ENCODE measurements at places on chromosomes 4 and X.

GRCh38 chrX:40922307-40922706, 162.9 kb upstream of the USP9X start:
- peak; percentile 74 for DNase-seq

- no peak for DNase-seq
These were observed 999 bp downstream of the NAP1L5 start for GRCh38 chr4:88696630-88697029.

DNA sequence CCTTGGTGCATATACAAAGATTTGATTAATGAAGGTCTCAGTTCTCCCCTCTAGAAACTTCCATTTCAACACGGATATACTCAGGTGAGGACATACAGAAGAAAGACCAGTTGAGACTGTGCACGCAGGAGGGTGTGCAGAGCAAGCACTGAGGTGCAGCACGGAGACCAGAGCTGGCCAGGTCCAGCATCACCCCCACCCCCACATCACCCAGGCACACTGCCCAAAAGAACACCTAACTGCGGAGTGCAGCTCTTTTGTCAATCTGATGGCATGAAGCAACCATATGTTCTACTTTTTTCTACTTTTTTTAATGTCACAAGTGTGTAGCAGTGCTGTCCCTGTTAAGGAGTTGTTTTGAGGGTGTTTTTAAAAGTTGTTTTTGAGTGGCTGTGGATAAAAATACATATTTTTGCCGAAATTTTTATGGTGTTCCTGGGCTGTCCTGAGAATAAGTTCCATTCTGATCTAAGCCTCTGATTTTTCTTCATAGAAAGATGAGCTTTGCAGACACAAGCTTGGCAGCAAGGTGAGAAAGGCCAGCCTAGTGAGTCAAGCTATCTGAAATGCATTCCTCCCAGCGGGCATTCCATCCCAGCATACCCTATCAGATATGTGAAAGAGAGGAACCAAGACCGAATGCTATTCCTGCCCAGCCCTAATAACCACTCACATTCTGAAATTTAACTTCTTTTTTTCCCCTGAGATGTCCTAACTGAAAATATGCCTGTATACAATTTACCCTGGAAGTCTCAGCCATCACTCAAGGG, 173.7 kb downstream of the PTTG2 start:
- DNase-seq = no peak

GRCh38 chr4:8364141-8364540, 76.4 kb downstream of the ACOX3 start:
- DNase-seq = no peak

DNA sequence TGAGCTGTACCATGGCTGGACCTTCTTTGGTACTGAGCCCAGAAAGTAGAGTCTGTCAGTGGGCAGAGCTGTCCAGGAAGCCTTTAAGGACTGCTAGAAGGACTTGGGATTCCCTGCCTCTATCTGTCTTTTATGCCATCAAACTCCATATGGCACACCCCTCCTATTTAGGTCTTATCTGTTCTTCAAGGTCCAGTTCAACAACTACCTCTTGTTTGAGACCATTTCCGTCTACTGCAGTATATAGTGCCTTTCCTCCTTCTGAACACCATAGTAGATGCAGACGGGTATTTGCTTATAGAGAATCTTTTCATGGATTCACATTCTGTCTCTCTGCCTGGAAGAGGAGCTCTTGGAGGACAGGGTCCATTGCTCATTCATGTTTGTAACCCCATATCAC, 146.1 kb upstream of the IL1RAPL2 start:
- DNase-seq = no peak

- DNase-seq = no peak
These were observed 242.9 kb upstream of the ANKRD50 start for GRCh38 chr4:124955476-124955875.

DNA sequence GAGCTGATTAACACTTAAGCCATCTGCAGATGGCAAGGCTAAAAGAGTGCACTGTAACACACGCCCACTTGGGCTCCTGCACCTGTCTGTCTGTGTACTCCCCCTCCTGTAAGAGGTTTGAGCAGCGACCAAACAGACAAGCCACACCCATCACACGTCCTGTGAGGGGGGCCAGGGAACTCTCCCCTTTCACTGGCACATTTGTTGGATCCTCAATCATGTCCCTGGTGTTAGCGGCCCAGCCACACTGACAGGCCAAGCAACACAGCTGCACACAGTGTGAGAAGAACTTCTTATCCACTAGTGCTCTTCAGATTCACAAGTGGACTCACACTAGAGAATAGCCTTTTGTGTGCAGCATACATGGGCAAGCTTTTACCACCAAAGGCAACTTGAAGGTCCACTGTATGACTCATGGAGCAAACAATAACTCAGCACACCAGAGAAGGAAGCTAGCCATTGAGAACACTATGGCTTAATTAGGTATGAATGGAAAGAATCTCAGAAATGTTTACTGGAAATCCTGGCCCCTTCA, 29.1 kb upstream of the UTP14A start:
- DNase-seq = no peak

DNA sequence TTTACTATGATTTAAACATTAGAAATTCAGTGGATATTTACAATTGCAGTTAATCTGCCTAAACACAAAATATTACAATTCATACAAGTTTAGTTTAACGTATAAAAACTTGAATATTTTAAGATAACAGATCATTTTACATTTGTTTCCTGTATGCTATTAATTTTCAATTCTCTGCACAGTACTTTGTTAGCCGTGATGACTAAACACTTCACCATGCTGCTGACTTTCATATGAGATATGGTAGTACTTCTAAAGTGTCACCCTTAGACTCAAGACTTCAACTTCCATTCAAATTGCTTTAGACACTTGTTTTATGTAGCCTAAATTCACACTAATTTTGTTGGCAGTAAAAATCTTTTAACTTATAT, 1646.4 kb upstream of the ADGRL3 start:
- DNase-seq = peak; percentile 2

GRCh38 chrX:46653482-46653881, 79.9 kb downstream of the CHST7 start:
- DNase-seq = peak; percentile 47

DNA sequence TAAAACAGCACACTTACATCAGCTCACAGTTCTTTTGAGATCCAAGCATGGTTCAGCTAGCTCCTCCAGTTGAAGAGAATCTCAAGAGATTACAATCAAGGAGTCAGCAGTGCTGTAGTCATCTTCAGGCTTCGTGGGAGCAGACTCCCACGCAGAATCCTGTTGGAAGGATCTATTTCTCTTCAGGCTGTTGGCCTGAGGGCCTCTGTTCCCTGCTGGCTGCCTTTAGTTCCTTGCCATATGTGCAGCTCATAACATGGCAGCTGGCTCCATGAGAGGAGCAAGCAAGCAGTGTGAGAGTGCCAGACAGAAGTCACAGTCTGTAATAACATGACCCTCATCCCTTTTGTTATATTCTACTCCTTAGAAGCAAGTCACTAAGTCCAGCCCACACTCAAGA, 168.6 kb downstream of the COX18 start:
- no peak for DNase-seq

DNA sequence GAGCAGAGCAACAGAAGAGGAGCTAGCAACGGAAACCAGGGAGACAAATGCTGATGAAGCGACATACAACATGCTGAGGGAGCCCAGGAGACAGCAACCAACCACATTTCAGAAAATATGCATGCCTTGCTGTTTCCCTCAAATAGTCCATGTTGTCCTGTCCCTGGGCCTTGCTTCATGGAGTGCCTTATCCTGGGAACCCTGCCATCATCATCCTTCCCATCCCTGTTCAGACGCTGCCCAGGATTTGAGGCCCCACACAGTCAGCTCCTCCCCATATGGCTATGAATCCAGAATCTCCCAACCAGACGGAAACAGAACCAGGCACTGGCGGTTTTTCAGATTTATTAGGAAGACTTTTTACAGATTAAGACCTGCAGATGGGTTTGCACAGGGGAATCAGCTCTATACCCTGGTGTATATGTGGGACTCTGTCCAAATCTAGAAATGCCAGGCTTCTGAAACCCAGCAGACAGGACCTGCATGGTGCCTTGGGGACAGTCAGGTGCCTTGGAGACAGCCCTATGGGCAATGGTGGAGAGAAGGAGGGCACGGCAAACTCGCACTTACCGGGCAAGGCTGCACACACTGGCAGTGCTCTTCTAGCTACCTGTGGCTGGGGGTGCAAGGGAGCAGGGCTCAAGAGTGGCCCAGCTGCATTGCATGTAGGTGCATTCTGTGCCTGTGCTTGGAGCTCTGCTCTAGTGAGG, 199.7 kb upstream of the MAMLD1 start:
- DNase-seq = no peak

DNA sequence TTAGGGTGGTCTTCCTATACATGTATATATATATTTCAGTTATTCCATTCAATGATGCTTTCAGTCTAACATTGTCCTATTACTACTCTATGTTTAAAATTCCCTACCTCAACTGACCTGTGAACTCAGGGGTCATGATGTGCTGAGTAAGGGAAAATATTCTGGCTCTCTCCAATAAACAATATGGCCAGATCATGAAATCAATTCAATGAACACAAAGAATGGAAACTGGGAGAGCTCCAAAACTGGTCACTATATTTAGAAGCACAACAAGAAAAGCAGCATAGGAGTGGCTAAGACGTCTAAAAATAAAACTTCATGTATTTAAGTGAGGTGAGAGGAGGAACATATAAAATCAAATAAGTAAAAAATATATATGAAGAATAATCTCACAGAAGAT, 304.5 kb downstream of the PPP3CA start:
- no peak for DNase-seq

- DNase-seq = no peak
These were observed 13.6 kb downstream of the SLC25A6 start for GRCh38 chrX:1378306-1378759.

GRCh38 chrX:63754136-63754859, 30.7 kb downstream of the ARHGEF9 start:
- peak; percentile 7 for DNase-seq

- no peak for DNase-seq
These were observed 113.6 kb upstream of the TEX13C start for GRCh38 chrX:125205918-125206665.

DNA sequence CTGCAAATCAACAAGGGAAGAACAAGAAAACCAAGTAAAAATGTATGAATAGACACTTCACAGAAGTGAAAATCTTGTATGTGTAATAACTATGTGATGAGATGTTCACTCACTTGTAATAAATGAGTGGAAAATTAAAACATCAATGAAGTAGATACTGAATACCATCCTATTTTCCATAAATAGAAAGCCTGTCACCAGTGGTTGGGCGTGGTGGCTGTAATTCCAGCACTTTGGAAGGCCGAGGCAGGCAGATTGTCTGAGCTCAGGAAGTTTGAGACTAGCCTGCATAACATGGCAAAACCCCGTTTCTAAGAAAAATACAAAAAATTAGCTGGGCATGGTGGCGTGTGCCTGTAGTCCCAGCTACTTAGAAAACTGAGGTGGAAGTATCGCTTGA, 53.5 kb upstream of the SOD3 start:
- DNase-seq = no peak

- DNase-seq = peak; percentile 9
These were observed 653 bp downstream of the BEX1 start for GRCh38 chrX:103063191-103063845.

Measured in T47D (cell line).